ENCODE measurements at places on chromosomes 16 and 17.

DNA sequence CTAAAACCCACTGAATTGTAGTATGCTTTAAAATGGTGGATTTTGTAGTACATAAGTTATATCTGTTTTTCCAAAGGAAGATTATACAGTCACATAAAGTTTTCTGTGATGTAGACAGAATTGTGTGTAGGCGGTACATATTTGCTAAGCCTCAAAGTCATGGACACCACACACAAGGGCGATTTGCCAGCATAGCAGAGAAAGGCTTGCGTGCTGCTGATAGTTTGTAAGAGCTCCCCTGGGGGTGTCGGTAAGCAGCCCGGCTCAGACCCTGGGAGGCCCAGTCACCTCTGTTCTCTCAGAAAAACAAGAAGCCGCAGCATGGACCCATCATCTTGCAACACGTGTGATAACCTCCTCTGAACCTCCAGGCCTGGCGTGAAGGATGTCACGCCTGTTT lies 38.3 kb upstream of the AKTIP start:
- no peak for DNase-seq

GRCh38 chr17:3501344-3501743 lies 25.5 kb downstream of the ASPA start:
- no peak for DNase-seq

GRCh38 chr17:11122908-11123307 lies 118.1 kb upstream of the SHISA6 start:
- no peak for DNase-seq

DNA sequence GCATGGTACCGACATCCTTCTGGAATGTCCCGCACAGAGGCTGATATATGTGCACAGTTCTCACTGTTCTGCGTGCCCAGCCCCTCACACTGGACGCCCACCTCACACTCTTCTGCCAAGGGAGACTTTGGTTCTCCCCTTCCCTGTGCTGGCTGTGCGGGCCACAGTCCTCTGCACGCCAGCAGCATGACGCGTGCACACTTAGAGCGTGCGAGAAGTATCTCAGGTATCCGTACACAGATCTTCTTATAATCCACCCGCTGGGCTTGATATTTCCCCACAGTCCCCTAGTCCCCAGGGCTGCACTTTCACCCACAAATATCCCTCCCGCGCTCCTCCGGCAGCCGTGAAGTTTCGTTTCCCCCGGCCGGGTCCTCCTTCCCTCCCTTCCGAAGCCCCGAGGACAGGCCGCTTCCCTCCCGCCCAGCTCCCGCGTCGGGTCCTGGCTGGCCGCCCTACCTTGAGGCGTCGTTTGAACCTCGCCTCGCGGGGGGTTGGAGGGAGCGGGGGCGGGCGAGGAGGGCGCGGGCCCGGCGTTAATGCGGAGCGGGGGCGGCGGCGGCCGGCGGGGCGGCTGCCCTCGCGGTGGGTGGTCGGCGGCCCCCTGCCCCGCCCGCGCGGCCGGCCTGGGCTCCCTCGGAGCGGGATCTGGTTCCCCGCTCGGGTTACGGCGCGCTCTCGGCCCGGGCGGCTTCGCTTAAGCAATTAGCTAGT lies 5.0 kb upstream of the FOXF1 start:
- no peak for DNase-seq

- no peak for DNase-seq
Measured at GRCh38 chr16:67579686-67580085, 17.4 kb downstream of the CTCF start.

DNA sequence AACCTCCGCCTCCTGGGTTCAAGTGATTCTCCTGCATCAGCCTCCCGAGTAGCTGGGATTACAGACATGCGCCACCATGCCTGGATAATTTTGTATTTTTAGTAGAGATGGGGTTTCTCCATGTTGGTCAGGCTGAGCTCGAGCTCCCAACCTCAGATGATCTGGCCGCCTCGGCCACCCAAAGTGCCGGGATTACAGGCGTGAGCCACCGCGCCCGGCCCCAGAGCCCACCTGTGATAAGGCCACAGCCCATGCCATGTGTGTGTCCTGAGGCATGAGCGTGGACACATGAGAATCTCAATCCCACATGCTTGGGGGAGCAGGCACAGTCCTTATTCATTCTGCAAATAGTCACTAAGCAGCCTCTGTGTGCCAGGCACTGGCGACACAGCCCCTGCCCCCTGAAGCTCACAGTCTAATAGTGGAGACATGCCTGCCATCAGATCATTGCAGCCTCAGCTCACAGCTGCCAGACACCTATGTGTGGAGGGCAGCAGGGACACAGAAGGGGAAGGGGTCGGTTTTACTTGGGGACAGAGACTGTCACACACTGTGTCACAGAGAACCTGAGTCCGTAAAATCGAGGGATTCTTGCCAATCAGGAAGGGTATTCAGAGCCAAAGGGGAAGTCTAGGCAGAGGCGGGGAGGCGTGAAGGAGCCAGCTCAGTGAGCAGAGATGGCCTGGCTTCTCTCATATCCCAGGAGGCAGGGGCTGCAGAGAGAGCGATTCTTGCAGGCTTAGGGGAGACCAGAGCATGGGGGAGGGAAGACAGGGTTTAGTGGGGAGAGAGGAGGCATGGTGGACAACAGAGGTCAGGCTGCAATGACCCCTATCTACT lies 9.4 kb upstream of the ABCC3 start:
- no peak for DNase-seq

DNA sequence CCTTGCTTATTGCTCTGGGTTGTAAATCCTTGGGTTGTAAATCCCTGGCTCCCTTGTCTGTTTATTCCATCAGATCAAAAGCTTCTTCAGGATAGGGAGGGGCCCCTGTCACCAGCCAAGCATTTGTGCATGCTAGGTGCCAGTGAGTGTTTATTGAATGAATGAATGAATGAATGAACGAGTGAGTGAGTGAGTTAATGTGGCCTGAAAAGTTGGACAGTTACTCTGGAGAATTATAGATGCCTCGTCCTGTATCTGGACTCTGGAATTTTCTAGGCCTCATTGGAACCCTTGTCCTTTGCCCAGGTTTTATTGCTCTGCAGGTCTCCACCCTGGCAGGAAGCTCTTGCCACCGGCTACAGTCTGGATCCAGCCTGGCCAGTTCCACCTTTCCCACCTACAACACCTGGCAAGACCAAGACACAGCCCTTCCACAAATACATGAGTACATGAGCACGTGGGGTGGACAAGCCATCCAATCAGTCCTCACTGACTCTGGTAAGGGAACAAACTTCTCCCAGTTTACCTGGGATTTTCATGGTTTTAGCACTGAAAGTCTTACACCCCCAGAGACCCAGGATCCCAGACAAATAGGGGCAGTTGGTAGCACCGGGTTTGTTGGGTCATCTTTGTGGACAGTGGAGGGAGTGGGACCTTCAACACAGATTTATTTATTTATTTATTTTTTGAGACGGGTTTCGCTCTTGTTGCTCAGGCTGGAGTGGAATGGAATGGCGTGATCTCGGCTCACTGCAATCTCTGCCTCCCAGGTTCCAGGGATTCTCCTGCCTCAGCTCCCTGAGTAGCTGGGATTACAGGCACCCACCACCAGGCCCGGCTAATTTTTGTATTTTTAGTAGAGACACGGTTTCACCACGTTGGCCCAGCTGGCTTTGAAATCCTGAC lies 14.7 kb upstream of the CDH1 start:
- DNase-seq: no peak

DNA sequence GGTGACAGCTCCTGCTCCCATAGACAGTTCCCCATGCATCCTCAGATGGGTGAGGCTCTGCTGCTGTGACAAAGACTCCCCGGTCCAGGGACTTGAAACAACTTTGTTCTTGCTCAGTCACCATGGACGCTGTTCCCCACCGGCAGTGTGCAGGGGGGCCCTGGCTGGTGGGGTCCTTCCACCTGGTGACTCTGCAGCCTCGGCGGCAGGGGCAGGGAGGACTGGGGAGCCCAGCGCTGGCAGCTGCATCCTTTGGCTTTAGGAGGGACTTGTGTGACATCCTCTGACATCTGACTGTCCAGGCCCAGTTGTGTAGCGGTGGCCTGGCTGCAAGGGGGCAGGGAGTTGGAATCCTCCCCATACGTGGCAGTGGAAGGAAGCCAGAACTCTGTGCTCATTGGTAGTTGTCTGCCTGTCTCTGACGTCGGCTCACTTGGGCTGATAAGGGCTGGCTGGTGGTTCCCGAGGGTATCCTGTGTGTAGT lies 107.3 kb downstream of the CMIP start:
- DNase-seq: no peak

GRCh38 chr17:29572691-29573557 lies 4.4 kb downstream of the TP53I13 start:
- peak; percentile 51 for DNase-seq

DNA sequence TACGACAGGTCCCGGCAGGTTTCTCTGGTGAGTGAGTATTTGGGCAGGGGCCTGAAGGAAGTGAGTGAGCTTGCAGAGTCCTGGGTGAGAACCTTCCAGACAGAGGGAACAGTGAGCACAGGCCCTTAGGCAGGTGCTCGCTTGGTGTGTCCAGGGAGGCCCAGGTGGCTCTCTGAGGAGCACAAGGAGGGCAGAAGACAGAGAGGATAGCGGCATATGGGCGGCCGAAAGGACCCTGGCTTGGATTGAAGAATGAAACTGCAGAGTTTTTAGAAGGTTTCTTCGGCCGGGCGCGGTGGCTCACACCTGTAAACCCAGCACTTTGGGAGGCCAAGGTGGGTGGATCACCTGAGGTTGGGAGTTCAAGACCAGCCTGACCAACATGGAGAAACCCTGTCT lies 6.7 kb downstream of the DRG2 start:
- no peak for DNase-seq

- no peak for DNase-seq
Measured at GRCh38 chr17:72715906-72716572, 376.4 kb downstream of the SLC39A11 start.

DNA sequence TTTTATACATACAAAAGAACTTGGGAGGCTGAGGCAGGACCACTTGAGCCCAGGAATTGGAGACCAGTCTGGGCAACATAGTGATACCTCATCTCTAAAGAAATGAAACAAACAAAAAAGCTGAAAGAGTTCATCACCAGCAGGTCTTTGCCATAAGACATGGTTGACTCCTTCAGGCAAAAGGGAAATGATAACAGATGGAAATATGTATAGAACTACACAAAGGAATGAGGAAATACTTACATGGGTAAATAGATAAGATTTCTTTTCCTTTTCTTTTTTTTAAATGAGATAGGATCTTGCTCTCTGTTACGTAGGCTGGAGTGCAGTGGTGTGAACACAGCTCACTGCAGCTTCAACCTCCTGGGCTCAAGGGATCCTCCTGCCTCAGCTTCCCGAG lies 165.3 kb downstream of the PARN start:
- no peak for DNase-seq

DNA sequence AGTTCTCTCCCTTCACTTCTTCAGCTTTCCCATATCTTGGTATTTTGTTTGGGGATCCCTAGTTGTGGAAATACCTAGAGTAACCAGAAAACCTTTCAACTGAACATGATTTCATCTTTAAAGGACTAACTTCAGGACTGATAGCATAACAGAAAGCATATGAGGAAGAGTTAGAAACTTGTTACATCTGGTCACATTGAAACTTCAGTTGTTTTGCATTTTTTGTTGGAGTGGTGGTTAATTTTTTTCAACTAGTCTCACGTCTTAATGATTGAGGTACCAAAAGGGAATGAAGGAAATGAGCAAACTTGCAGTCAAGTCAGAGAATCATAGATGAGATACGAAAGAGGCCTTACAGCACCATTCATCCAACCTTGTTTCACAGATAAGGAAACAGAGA lies 49.6 kb downstream of the TANGO6 start:
- no peak for DNase-seq

GRCh38 chr17:38601539-38602351 lies 4.0 kb downstream of the SRCIN1 start:
- DNase-seq: no peak

GRCh38 chr16:78903843-78904242 lies 696.7 kb downstream of the MAF start:
- DNase-seq: no peak

- no peak for DNase-seq
Measured at GRCh38 chr17:68456339-68457167, 743 bp downstream of the WIPI1 start.

- DNase-seq: no peak
Measured at GRCh38 chr17:54972406-54973138, 4.0 kb downstream of the STXBP4 start.

DNA sequence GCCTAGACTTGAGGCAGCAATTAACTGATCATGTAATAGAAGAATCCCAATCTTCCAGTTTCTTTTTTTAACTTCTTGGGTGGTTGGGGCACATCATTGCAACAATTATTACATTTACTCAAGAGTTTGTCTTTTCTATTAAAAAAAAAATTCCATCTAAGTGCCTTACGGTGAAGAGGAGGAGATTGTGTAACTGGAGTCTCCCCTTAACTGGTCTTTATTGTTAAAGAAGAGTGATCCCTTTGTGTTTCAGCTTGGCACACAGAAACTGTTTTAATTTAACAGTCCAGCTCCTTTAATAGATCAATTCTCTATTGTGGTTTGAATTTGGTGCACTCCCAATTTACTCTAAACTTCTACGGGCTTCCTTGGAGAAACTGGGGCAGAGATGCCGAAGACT lies 75.2 kb downstream of the FTO start:
- DNase-seq: no peak

GRCh38 chr16:83911290-83911689 lies 12.4 kb downstream of the MLYCD start:
- no peak for DNase-seq

GRCh38 chr17:51472670-51473205 lies 212.4 kb downstream of the UTP18 start:
- no peak for DNase-seq

Measured in CD4-positive, alpha-beta T cell treated with Interleukin-4 for 1 hour (primary cell).